Activated CD4-positive, alpha-beta memory T cell treated with anti-CD3 and anti-CD28 coated beads, Interleukin-2, amount 10 ng/mL, durations not matched to agents 7 days and 5 days (primary cell): ENCODE measurements at places on chromosomes 12 and 14. TPM values are rescaled to one million over a fixed set of nuclear protein-coding genes. Genes with fewer than 3 reads are reported as not detected.
A peak's percentile ranks its signal among the peaks of the same experiment; 100 is the strongest.

- H3K4me3 ChIP-seq: no peak overlapping the region
- no peaks in the 10 kb centered on the region for H3K27me3 ChIP-seq
- H3K4me1 ChIP-seq: no peaks in the 10 kb centered on the region
- DNase-seq: no peak
Observed at GRCh38 chr12:86050010-86050409, 175.9 kb downstream of the NTS start.

- peaks cover under 1% of the 10 kb centered on the region for H3K27me3 ChIP-seq
- H3K4me1 ChIP-seq: peaks cover 4% of the 10 kb centered on the region
- no peak for DNase-seq
- peaks cover 14% of the 10 kb centered on the region for H3K36me3 ChIP-seq
- no peak overlapping the region for H3K27ac ChIP-seq
Observed at GRCh38 chr12:3791256-3791874, 38.5 kb upstream of the CRACR2A start.

- H3K27ac ChIP-seq: no peak overlapping the region
- no peaks in the 10 kb centered on the region for H3K4me1 ChIP-seq
- DNase-seq: no peak
- H3K27me3 ChIP-seq: peaks cover 9% of the 10 kb centered on the region
- no peak overlapping the region for H3K4me3 ChIP-seq
Observed at GRCh38 chr12:34163443-34163842, 141.1 kb downstream of the ALG10 start.

GRCh38 chr14:32623300-32624093 lies 294.4 kb downstream of the AKAP6 start:
- no peak overlapping the region for H3K27ac ChIP-seq
- no peaks in the 10 kb centered on the region for H3K36me3 ChIP-seq
- H3K27me3 ChIP-seq: peaks cover 2% of the 10 kb centered on the region
- H3K4me1 ChIP-seq: no peaks in the 10 kb centered on the region

- peak; percentile 41 for DNase-seq
- H3K27ac ChIP-seq: peak overlapping the region; percentile 91
- H3K4me1 ChIP-seq: peaks cover 59% of the 10 kb centered on the region
- H3K4me3 ChIP-seq: no peak overlapping the region
- H3K36me3 ChIP-seq: peaks cover 13% of the 10 kb centered on the region
Observed at GRCh38 chr14:97381309-97381708, 584.1 kb downstream of the VRK1 start.

The GPR33 gene
- not detected for total RNA-seq

The TSPAN11 gene
- not detected for total RNA-seq

The TMEM106C gene
- total RNA-seq: 141 TPM

The DNAJC22 gene
- total RNA-seq: 0.05 TPM
